ENCODE measurements at places on chromosomes 12 and 14. TPM values are rescaled to one million over a fixed set of nuclear protein-coding genes. Genes with fewer than 3 reads are reported as not detected.

The BCL2L14 gene
- not detected for total RNA-seq

The HOXC10 gene
- not detected for total RNA-seq

The PTGR2 gene
- total RNA-seq = 8.9 TPM

The PPM1H gene
- total RNA-seq = 7.6 TPM

The MYF6 gene
- 0.19 TPM for total RNA-seq

The TOMM20L gene
- not detected for total RNA-seq

The TAS2R8 gene
- not detected for total RNA-seq

The C12orf50 gene
- total RNA-seq = not detected

Measured in esophagus squamous epithelium (tissue), 5 donors.